ENCODE measurements at places on chromosomes 7 and 10. TPM values are rescaled to one million over a fixed set of nuclear protein-coding genes. Genes with fewer than 3 reads are reported as not detected.

The ANAPC16 gene
- 69.0 TPM for total RNA-seq

The EBLN1 gene
- not detected for total RNA-seq

- peak; percentile 51 for DNase-seq
Measured at GRCh38 chr10:52308251-52309031, 5.6 kb upstream of the DKK1 start.

The MYO3A gene
- total RNA-seq = not detected

- no peak for DNase-seq
Measured at GRCh38 chr7:4159761-4160554, 522.1 kb upstream of the FOXK1 start.

- no peak for DNase-seq
Measured at GRCh38 chr10:128470321-128470965, 344.2 kb upstream of the MKI67 start.

GRCh38 chr10:47183704-47184041 lies 116.3 kb upstream of the GDF10 start:
- DNase-seq = no peak

- no peak for DNase-seq
Measured at GRCh38 chr7:55887821-55888247, 578 bp downstream of the ZNF713 start.

DNA sequence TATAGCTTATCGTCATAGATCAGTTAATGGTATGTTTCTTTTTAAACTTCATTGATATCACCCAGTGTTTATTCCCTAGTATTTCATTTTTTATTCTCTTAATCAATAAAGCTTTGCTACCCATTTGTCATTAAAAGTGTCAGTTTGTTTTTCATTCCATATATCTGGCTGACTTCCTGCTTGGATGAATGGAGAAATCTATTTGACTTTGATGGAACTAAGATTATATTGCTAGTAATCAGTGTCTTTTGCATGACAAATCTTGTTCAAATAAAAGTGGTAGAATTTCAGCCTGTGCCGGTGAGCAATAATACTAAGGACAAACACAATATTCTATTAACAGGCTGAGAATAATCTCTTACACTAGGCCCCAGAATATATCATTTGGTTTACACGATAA lies 203.3 kb downstream of the SEC23IP start:
- no peak for DNase-seq

- DNase-seq = no peak
Measured at GRCh38 chr10:92187101-92187500, 103.8 kb downstream of the CPEB3 start.

The CALCR gene
- not detected for total RNA-seq

The PPP1R3C gene
- total RNA-seq = 129 TPM

GRCh38 chr7:44906965-44907364 lies 21.6 kb upstream of the PURB start:
- no peak for DNase-seq

DNA sequence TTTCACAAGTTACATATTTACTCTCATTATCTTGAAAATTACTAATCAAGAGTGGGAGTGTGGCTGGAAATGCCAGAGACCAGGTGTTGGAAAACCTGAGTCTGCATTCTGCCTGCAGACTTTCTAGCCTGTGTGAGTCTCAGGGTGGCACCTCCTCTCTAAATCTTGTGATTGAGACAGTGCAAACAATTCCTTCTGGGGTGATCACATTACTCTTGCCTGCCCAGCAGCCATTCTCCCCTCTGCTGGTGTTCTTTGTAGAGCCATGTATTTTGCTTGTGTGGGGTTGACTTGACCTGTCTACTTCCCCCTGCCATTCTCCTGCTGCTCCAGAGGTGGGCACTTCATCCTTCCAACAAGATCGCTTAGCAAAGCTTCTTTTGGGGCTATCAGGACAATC lies 101.1 kb downstream of the RAPGEF5 start:
- DNase-seq = no peak

The SCRN1 gene
- 1.3 TPM for total RNA-seq

The HMX2 gene
- total RNA-seq = not detected

The VGF gene
- total RNA-seq = not detected

- no peak for DNase-seq
Measured at GRCh38 chr10:61330669-61331068, 122.5 kb downstream of the TMEM26 start.

DNA sequence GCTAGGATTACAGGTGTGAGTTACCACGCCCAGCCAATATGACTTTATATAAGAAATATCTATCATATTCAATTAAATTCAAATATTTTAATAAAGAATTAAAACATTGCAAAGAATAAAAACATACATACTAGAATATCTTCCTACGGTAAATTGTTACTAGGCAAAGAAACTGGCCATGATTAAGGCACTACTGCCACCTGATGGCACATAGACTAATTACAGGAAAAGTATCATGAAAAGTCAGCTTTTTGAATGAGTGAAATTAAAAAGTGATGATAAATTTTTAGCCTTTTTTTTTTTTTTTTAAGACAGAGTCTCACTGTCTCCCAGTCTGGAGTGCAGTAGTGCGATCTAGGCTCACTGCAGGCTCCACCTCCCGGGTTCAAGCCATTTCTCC lies 30.9 kb downstream of the MRPS33 start:
- no peak for DNase-seq

All from right lobe of liver (tissue), 6 donors.